ENCODE measurements at places on chromosomes 7 and 10.
A peak's percentile ranks its signal among the peaks of the same experiment; 100 is the strongest.

DNA sequence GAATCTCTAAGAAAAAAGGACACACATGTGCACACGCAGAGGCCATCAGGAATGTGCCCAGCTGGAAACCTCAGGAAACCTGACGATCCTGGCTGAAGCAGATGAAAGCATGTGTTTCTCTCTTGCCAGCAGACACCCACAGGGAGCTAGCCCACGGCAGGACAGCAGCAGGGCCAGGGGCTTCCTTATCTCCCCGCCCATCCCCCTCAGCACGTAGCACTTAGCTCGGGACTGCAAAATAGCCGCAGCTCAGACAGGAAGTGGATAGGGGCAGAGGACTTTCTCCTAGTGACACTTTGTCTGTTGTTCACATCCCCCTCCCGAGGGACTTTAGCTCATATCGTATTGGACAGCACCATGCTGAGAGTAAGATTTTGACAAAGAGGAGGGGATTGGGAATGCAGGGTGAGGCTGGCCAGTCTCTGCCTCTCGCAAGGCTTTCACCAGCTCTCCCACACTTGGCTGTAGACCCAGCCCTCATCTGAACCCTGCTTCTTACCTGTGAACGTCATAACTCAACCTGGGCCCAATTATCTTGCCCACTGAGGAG lies 63.8 kb downstream of the MKI67 start:
- DNase-seq, result no peak

GRCh38 chr10:53690524-53691240 lies 918.1 kb upstream of the MBL2 start:
- DNase-seq, result no peak

- DNase-seq, result no peak
Measured at GRCh38 chr7:67451306-67451705, 454.7 kb downstream of the TYW1 start.

GRCh38 chr10:53957401-53957800 lies 843.6 kb downstream of the PCDH15 start:
- DNase-seq, result no peak

DNA sequence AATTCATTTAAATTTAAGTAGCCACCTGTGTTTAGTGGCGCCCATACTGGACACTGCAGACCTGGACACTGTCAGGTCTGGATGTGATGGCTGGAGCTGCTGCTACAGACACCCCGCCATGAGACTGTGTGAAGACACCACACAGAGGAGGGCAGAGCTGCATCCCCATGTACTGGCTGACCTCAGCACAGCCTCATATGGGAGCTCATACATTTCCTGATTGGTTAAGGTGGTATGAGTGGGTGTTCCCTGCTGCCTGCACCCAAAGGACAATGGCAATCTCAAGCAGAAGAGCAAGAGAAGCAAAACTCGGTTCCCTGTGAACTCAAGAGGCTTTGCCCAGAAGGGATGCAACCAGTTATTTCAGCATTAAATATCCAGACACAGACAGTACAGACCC lies 60.0 kb downstream of the DLG5 start:
- no peak for DNase-seq

- DNase-seq, result no peak
Measured at GRCh38 chr10:119602241-119603095, 5.7 kb upstream of the TIAL1 start.

GRCh38 chr7:18489624-18490023 lies 5.9 kb upstream of the HDAC9 start:
- no peak for DNase-seq

GRCh38 chr7:22390516-22390915 lies 33.6 kb upstream of the RAPGEF5 start:
- DNase-seq, result no peak

GRCh38 chr10:51960494-51960895 lies 261.1 kb upstream of the CSTF2T start:
- no peak for DNase-seq

- no peak for DNase-seq
Measured at GRCh38 chr7:90469554-90469953, at the start of gene PTTG1IP2. Gene PTTG1IP2 (plus strand): TSS chr7:90469639. CDS start chr7:90469787, 148 bp downstream.

GRCh38 chr7:30865821-30866220 lies 45.8 kb upstream of the AQP1 start:
- no peak for DNase-seq

DNA sequence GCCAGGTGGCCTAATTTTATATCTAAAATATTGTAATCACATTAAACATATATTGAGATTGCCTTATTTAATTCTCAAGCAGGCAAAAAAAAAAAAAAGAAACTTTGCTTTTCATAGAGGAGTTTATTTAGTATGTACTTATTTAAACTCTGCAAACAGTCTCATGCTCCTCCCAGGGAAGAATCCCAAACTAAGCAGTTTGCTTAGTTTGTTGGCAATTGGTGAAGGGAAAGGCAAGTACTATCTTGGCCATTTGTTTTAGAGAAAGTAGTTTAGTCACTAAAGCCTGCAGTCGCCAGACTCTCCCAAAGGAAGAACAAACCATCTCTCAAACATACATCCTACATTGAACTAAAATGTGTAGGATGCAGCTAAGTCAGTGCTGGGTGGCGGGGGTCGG lies 226.8 kb downstream of the CDC14C start:
- no peak for DNase-seq

- no peak for DNase-seq
Measured at GRCh38 chr7:113548137-113548536, 370.7 kb downstream of the PPP1R3A start.

DNA sequence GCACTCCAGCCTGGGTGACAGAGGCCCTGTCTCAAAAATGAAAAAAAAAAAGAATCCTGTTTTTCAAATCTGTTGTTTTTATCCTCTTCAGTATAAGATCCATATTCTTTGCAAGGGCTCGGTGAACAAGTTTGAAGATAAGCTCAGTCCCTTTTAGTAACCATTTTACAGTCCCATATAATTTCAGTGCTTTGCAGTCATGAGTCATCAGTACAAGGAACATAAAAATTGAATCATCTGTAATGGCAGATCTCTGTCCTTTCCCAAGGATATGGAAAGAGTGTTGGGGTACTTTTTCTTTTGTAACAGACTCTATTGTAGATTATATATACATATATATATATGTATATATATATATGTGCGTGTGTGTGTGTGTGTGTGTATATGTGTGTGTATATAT lies 52.2 kb upstream of the ZPBP start:
- no peak for DNase-seq

GRCh38 chr10:26335574-26336093 lies 102.5 kb upstream of the APBB1IP start:
- DNase-seq, result no peak

DNA sequence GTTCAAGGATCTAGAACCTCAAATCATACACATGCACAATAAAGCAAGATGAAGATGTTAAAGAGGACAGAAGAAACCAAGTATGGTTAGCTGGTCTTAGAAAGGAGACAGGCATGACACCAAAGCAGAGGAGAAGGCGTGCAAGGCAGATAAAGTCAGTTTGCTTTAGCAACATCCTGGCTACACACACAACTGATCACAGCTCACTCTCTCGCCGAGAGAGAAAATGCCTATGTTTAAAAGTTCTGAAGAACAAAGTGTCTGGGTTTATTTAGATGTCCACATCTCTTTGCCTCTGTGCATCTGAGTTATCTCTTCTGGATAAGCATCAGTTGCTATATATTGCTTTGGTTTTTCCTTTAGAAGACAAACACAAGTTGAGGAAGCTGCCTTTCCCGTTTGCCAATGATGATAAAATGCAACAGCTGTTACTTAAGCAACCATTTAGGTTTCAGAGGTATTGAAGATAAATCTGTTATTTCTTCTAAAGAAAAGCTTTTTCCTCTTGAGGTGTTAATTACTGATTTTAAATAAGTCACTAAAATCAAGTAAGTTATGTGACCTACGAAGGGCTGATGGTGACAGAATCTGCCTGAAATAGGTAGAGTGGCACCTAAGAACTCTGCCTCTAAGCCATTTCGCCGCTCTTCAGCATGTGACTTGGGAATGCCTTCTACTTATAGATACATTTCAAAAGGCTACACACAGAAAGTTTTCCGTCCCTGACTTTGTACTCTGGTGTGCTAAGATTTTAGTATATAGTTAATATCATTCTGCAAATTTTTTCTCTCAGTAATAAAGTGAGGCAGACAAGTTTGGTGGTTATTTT lies 146.2 kb upstream of the ASAH2 start:
- no peak for DNase-seq

DNA sequence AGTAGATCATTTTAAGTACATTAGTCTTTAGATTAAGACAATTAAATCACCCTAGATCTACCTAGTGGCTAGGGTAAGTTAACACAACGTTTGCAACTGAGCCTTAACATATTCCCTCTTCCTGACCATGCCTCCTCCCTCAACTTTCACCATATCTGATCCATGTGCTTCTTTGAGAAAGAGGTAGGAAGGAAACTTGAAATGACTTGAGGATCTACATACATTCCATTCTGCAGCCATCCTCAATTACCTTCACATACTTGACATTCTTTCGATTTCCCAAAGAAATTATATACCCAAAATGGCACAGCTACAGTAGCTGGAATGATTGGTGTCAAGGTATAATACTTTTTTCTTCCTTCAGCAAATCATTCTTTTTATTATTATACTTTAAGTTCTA lies 12.9 kb upstream of the SEPTIN7 start:
- no peak for DNase-seq

- peak; percentile 46 for DNase-seq
Measured at GRCh38 chr7:31735991-31736982, 49.3 kb downstream of the PPP1R17 start.

- DNase-seq, result no peak
Measured at GRCh38 chr10:103192089-103192450, 1.0 kb downstream of the NT5C2 start.

DNA sequence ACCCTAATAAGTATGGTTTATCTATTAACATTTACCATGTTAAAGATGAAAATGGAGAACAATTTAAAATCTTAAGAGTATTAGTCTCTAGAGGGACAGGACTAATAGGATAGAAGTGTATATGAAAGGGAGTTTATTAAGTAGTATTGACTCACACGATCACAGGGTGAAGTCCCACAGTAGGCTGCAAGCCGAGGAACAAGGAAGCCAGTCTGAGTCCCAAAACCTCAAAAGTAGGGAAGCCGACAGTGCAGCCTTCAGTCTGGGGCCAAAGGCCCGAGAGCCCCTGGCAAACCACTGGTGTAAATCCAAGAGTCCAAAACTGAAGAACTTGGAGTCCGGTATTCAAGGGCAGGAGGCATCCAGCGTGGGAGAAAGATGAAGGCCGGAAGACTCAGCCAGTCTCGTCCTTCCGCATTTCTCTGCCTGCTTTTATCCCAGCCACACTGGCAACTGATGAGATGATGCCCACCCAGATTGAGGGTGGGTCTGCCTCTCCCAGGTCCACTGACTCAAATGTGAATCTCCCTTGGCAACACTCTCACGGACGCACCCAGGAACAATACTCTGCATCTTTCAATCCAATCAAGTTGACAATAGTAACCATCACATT lies 140.8 kb upstream of the FAM20C start:
- DNase-seq, result no peak

- DNase-seq, result no peak
Measured at GRCh38 chr10:49596493-49596809, 13.7 kb upstream of the SLC18A3 start.

DNA sequence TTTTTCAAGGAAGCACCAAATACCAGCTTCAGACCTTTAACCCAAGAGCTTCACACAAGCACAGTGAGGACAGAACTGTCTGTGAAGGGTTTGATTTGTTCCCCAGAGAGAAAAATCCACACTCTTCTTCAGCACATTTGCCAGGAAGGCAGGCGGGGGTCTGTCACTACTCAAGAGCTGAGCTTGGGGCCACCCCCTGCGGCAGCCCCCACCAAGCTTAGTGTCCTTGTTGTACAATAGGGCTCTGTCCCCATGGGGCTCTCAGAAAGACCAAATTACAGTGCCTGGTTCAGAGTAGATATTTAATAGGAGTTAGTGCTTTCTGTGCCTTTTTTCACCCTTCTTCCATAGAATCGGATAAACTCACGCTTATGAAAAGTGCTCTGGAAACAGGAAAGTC lies 12.4 kb downstream of the ECHDC3 start:
- DNase-seq, result no peak

DNA sequence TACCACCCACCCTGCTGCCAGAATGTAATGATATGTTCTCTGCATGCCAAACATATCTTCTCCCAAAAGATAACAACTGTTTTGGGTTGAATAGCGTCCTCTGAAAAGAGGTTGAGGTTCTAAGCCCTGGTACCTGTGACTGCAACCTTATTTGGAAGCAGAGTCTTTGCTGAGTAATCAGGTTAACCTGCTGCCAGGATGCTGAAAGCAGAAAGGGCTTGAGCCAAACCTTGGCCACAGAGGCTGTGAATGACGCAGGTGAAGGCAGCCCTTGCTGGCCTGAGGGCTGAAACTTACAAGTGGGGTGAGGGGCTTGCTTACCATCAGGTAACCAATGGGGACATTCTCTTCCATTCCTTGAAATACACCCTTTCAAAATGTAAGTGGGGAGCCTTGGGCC lies 151.8 kb upstream of the RHEB start:
- DNase-seq, result no peak

GRCh38 chr10:133110133-133110532 lies 22.4 kb downstream of the ADGRA1 start:
- no peak for DNase-seq

GRCh38 chr10:34699904-34700517 lies 115.1 kb downstream of the PARD3 start:
- DNase-seq, result no peak

- DNase-seq, result no peak
Measured at GRCh38 chr7:84025332-84025927, 169.2 kb downstream of the SEMA3A start.

DNA sequence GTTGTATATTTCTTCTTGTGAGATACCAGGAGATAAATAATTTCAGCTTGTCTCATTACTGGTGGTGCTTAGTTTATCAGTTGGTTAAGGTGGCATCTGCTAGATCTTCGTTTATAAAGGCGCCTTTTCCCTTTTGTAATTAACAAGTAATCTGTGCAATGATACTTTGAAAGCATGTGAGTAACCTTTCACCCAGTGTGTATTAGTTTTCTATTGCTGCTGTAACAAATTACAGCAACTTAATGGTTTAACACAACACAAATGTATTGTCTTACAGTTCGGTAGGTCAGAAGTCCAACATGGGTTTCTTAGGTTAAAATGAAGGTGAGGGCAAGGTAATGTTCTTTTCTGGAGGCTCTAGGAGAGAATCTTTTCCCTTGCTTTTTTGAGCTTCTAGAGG lies 30.5 kb downstream of the KAT6B start:
- no peak for DNase-seq

DNA sequence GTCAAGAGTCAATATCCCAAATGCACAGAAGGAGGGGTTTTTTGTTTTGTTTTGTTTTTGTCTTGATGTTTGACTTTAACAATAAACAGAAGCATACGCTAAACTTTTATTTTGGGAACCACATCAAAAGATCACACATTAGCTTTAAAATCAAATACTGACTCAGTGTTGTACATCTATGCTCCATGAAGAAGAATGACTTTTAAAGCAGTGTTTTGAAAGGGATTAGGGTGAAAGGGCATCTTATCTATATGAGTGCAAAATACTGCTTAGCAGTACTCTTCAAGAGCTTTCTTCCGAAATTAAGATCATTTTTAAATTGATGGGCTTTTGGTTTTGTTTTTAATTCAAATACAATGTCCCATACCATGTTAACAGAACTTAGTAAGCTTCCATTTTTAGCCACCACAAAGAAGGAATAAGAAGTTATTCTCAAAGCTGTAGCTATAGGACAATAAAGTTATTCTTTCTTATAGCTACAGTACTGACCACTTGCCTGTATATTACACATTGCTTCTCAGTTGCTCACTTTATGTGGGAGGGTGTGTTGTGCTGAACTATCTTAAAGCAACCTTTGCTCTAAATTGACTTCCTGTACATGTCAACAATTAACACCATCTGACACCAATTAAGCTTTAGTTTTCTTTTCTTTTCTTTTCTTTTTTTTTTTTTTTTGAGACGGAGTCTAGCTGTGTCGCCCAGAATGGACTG lies 144.3 kb upstream of the KAT6B start:
- no peak for DNase-seq

All from adrenal gland (tissue), 19 donors.